ENCODE measurements at places on chromosomes 5 and 9.

GRCh38 chr9:137138058-137138721 is 764 bp upstream of the GRIN1 start:
- no peak for DNase-seq

GRCh38 chr9:4116071-4116581 is 183.7 kb downstream of the GLIS3 start:
- no peak for DNase-seq

DNA sequence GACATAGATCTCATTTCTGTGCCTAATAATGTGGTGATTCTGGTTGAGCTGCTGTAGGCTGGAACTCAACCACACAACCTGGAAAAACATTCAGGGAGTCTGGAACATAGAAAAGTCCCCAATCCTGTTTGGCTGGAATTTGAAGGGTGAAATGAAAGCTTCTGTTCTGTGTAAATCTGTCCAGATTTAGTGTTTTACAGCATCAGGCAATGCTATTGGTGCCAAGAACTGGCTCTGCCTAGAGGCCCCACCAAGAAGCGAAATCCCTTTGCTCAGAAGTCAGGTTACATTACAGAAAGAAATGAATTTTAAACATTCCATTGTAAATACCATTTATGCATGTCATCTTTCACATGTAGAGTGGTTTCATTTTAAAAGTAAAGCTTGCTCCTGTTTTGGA is 56.3 kb downstream of the TMEM174 start:
- no peak for DNase-seq

DNA sequence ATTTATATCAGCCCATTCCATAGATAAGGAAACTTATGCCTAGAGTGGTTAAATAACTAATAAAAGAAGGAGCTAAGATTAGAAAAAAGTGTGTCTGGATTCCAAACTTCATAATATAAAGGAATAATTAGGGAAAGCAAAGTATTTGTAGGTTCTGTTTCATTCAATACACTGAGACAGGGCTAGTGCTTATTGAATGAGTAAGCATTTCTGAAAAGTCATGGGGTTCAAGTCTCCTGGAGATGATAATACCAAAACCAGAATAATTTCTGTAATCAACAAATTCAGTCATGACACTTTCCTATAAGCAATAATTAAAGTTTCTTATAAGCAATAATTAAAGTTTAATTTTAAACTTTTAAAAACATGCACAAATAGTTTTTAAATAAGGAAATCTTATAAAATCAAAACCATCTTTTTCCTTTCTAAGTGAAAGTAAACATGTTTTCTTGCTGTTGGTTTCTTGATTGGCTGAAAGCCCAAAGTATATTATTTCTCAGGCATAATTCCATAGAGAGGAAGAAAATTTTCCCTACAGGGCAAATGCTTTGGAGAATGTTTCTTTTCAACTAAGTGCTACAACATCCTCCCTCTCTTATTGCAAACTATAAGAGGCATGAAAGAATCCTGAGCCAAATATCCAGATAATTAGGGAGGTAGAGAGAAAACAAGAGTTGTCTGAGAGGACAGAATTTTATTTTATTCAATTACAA is 510.2 kb downstream of the PRELID2 start:
- DNase-seq = no peak

- DNase-seq = no peak
Observed at GRCh38 chr9:105313238-105313637, 68.8 kb downstream of the SLC44A1 start.

GRCh38 chr5:94263068-94263467 is 355.3 kb downstream of the KIAA0825 start:
- no peak for DNase-seq

GRCh38 chr9:30677221-30677620 is 1707.2 kb upstream of the ACO1 start:
- DNase-seq = no peak
